ENCODE measurements at places on chromosomes 4 and X. TPM values are rescaled to one million over a fixed set of nuclear protein-coding genes. Genes with fewer than 3 reads are reported as not detected.

Gene SLC25A31
- total RNA-seq = not detected

Gene CXCL5
- 2.0 TPM for total RNA-seq

Gene DSPP
- not detected for total RNA-seq

Gene RBM10
- 37.5 TPM for total RNA-seq

Gene CT45A3
- not detected for total RNA-seq

Gene NEUROG2
- not detected for total RNA-seq

Gene SHROOM3
- not detected for total RNA-seq

Gene TFE3
- 57.5 TPM for total RNA-seq

Gene JADE1
- 48.9 TPM for total RNA-seq

Gene ITGB1BP2
- 2.4 TPM for total RNA-seq

Gene MAGEA12
- total RNA-seq = not detected

Gene CDX4
- not detected for total RNA-seq

Gene FRMPD4
- total RNA-seq = not detected

Gene AASDH
- 9.6 TPM for total RNA-seq

Gene SRPK3
- total RNA-seq = not detected

Gene BEX2
- total RNA-seq = 11.6 TPM

Gene GSPT2
- 8.0 TPM for total RNA-seq

GRCh38 chr4:139470997-139471665 lies 17.2 kb downstream of the RAB33B start:
- peaks cover 4% of the 10 kb centered on the region for H3K4me1 ChIP-seq
- DNase-seq = no peak
- H3K27me3 ChIP-seq = no peaks in the 10 kb centered on the region
- no peak overlapping the region for H3K27ac ChIP-seq

- no peak overlapping the region for H3K27ac ChIP-seq
- H3K36me3 ChIP-seq = no peaks in the 10 kb centered on the region
- H3K4me3 ChIP-seq = no peak overlapping the region
- H3K27me3 ChIP-seq = no peaks in the 10 kb centered on the region
Measured at GRCh38 chr4:170497112-170497511, 407.4 kb upstream of the AADAT start.

DNA sequence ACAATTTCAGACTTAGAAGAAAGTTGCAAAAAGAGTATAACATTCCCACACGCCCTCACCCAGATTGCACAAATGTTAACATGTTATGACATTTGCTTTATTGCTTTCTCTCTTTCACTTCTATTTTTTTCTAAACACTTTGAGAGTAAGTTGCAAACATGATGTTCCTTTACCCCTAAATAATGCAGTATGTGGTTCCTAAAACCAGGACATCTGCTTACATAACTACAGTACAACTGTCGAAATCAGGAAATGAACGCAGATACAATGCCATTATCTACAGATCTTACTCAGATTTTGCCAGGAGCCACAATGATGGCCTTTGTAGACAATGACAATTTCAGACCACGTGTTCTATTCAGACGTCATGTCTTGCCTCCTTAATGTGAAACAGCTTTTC lies 22.4 kb downstream of the SH3TC1 start:
- peaks cover 20% of the 10 kb centered on the region for H3K4me1 ChIP-seq
- H3K27me3 ChIP-seq = no peaks in the 10 kb centered on the region
- H3K4me3 ChIP-seq = no peak overlapping the region
- H3K27ac ChIP-seq = peak overlapping the region; percentile 49
- peak; percentile 73 for DNase-seq
- H3K36me3 ChIP-seq = peaks cover 37% of the 10 kb centered on the region

- H3K4me1 ChIP-seq = no peaks in the 10 kb centered on the region
- H3K27ac ChIP-seq = no peak overlapping the region
- H3K36me3 ChIP-seq = no peaks in the 10 kb centered on the region
- no peak for DNase-seq
- no peaks in the 10 kb centered on the region for H3K27me3 ChIP-seq
Measured at GRCh38 chrX:20361890-20362262, 95.2 kb upstream of the RPS6KA3 start.

GRCh38 chrX:825991-826390 lies 195.4 kb downstream of the SHOX start:
- no peak overlapping the region for H3K27ac ChIP-seq
- no peaks in the 10 kb centered on the region for H3K4me1 ChIP-seq
- H3K36me3 ChIP-seq = no peaks in the 10 kb centered on the region

DNA sequence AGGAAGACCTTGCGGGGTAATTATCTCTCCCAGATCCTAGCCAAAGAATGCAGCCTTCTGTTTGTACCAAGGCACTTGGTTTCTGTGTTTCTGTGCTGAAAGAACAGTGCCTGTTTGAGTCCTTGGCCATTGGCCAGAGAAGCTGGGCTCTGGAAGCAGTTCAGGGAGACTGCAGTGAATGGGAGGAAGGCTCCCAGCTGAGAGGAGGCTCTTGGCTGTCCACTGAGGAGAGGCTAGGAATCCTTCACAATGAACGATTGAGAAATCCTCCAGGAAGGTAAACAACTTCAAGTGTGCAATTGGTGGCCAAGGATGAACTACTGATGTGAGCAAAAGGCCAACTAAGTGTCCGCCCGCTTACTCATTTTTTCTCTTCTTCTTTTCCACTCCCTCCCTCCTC lies 61.3 kb downstream of the HS3ST1 start:
- no peak for DNase-seq
- H3K36me3 ChIP-seq = no peaks in the 10 kb centered on the region

GRCh38 chrX:120311727-120312063 lies 434 bp upstream of the TMEM255A start:
- peaks cover 34% of the 10 kb centered on the region for H3K4me1 ChIP-seq
- H3K27me3 ChIP-seq = peaks cover 5% of the 10 kb centered on the region
- no peaks in the 10 kb centered on the region for H3K36me3 ChIP-seq
- no peak overlapping the region for H3K4me3 ChIP-seq
- no peak for DNase-seq

DNA sequence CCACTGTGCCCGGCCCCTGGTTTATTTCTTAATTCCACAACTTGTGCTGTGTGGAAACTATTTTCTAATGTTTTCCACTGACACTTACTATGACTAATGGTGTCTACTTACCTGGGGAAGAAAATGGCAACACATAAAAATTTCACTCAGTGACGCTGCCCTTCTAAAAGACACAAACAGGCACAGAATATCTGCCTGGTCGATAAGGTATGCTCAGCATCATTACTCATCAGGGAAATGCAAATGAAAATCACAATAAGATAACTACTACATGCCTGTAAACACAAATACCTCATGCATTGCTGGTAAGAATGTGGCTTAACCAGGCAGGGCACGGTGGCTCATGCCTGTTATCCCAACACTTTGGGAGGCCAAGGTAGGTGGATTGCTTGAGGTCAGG lies 61.6 kb downstream of the UBE2K start:
- H3K4me3 ChIP-seq = no peak overlapping the region
- peaks cover 33% of the 10 kb centered on the region for H3K36me3 ChIP-seq

GRCh38 chr4:180655886-180656285 lies 1587.3 kb upstream of the TENM3 start:
- H3K4me3 ChIP-seq = no peak overlapping the region
- H3K36me3 ChIP-seq = no peaks in the 10 kb centered on the region
- no peaks in the 10 kb centered on the region for H3K4me1 ChIP-seq

DNA sequence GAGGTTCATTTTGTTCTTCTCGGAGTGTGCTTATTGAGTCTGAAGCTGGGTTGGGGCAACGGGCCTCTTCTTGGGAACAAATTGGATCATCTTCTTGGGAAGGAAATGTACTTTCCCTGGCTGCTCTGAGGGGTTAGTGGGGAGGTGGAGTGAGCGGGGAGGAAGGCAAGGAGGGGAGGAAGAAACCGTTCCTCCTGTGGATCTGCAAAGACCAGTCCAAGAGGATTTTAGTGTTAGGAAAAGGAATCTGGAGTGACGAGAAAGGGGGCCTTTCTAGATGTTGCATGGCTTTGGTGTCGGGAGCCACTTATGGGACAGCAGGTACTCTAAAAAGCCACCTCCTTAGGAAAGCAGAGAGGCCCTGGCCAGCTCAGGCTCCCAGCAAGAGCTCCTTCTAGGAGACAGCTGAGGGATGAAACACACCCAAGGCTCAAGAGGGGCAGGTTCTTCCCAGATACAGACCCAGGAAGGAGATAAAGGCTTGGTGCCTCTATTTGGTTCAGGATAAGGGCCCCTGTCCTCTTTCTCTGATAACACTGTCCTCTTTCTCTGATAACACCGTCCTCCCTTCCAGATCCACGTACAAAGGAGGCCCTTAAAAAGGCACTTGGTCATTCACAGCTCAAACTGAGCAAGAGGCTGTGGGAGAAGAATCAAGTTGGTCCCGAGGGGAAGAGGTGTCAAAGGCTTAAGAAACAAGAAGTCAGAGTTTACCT lies 451 bp downstream of the SOD3 start:
- no peak for DNase-seq
- H3K27ac ChIP-seq = no peak overlapping the region
- peaks cover 2% of the 10 kb centered on the region for H3K27me3 ChIP-seq
- H3K4me1 ChIP-seq = no peaks in the 10 kb centered on the region
- no peaks in the 10 kb centered on the region for H3K36me3 ChIP-seq
- H3K4me3 ChIP-seq = no peak overlapping the region

- no peaks in the 10 kb centered on the region for H3K27me3 ChIP-seq
- H3K4me3 ChIP-seq = no peak overlapping the region
- DNase-seq = no peak
Measured at GRCh38 chr4:46886711-46887110, 22.3 kb downstream of the COX7B2 start.

GRCh38 chr4:83993774-83994173 lies 457.9 kb downstream of the GPAT3 start:
- DNase-seq = no peak
- H3K36me3 ChIP-seq = no peaks in the 10 kb centered on the region
- no peak overlapping the region for H3K27ac ChIP-seq
- H3K4me1 ChIP-seq = no peaks in the 10 kb centered on the region

GRCh38 chr4:7801001-7801400 lies 138.7 kb downstream of the AFAP1 start:
- H3K4me3 ChIP-seq = no peak overlapping the region
- H3K27ac ChIP-seq = no peak overlapping the region
- H3K4me1 ChIP-seq = no peaks in the 10 kb centered on the region
- H3K36me3 ChIP-seq = no peaks in the 10 kb centered on the region

- DNase-seq = no peak
- H3K4me1 ChIP-seq = no peaks in the 10 kb centered on the region
- H3K4me3 ChIP-seq = no peak overlapping the region
- H3K27ac ChIP-seq = peak overlapping the region; percentile 20
Measured at GRCh38 chr4:26287756-26288155, 33.1 kb upstream of the RBPJ start.

GRCh38 chr4:152094970-152095700 lies 334.3 kb upstream of the GATB start:
- no peaks in the 10 kb centered on the region for H3K36me3 ChIP-seq
- peaks cover 28% of the 10 kb centered on the region for H3K4me1 ChIP-seq
- no peak overlapping the region for H3K4me3 ChIP-seq
- no peak for DNase-seq

GRCh38 chr4:139144161-139144859 lies 32.7 kb downstream of the ELF2 start:
- H3K4me3 ChIP-seq = no peak overlapping the region
- H3K4me1 ChIP-seq = peaks cover 13% of the 10 kb centered on the region
- no peak overlapping the region for H3K27ac ChIP-seq
- peak; percentile 4 for DNase-seq
- no peaks in the 10 kb centered on the region for H3K36me3 ChIP-seq
- no peaks in the 10 kb centered on the region for H3K27me3 ChIP-seq

- no peak for DNase-seq
- no peaks in the 10 kb centered on the region for H3K27me3 ChIP-seq
- H3K4me3 ChIP-seq = no peak overlapping the region
- no peaks in the 10 kb centered on the region for H3K36me3 ChIP-seq
Measured at GRCh38 chr4:85696661-85697060, 221.7 kb downstream of the ARHGAP24 start.

DNA sequence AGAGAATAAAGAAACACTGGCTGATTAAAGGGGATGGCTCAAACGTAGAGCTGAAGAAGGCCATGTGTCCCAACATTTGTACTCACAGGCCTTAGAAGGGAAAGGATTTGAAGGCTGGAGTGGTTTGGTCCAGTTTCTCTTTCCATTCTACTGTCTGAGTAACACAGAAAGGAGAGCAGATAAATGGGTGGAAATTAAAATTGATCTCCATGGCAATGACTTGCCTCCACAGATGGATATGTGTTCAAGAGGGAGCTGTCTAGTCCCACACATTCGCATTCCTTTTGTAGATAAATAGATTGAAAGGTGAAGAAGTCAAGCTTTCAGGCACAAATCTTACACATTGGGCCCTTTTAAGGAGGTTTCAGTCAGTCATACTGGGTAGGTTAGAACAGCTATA lies 74.6 kb downstream of the DOCK11 start:
- H3K27ac ChIP-seq = no peak overlapping the region
- no peak for DNase-seq
- H3K4me1 ChIP-seq = no peaks in the 10 kb centered on the region
- peaks cover 52% of the 10 kb centered on the region for H3K36me3 ChIP-seq
- no peaks in the 10 kb centered on the region for H3K27me3 ChIP-seq

- no peaks in the 10 kb centered on the region for H3K27me3 ChIP-seq
- H3K27ac ChIP-seq = peak overlapping the region; percentile 88
- H3K4me3 ChIP-seq = peak overlapping the region; percentile 39
- peaks cover 7% of the 10 kb centered on the region for H3K36me3 ChIP-seq
Measured at GRCh38 chrX:40644821-40645358, 2.5 kb downstream of the CXorf38 start.

DNA sequence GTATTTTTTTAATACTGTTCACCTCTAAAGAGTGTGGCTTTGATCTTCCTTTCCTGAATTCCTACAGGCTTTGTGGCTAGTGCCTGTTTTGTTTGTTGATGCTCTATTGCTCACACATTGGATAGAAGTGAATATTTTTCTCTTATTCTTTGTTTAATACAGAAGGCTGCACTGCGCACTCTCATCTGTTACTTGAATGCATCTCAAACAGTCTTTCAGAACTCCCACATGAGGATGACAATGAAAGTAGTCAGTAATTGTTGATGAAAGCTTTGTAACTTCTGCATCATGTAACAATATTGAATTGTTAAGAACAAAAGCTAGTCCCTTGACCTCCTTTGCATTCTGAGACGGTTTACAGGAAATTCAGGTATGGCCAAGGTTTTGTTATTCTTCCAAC lies 29.1 kb upstream of the GALNT7 start:
- no peaks in the 10 kb centered on the region for H3K4me1 ChIP-seq
- no peak overlapping the region for H3K4me3 ChIP-seq
- no peak for DNase-seq
- no peak overlapping the region for H3K27ac ChIP-seq
- H3K36me3 ChIP-seq = no peaks in the 10 kb centered on the region
- H3K27me3 ChIP-seq = no peaks in the 10 kb centered on the region

DNA sequence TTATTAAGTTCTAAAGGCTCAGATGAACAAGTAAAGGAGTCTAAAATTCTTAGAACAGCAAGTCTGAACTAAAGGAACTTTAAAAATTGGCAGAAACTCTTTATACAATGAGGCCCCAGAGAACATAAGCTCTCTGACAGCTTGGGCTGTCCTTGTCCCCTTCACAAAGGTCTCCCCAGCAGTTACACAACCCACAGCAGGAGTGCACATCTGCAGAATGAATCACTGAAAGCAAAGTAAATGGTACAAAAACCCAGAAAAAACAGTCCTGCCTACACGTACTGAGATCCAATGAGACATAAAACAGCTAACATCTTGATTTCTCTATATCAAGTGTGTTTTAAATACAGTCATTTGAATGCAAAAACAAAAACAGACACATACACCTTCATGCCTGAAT lies 18.7 kb downstream of the RBBP7 start:
- no peaks in the 10 kb centered on the region for H3K4me1 ChIP-seq
- no peak for DNase-seq

- no peak overlapping the region for H3K27ac ChIP-seq
- H3K27me3 ChIP-seq = no peaks in the 10 kb centered on the region
- H3K4me1 ChIP-seq = no peaks in the 10 kb centered on the region
- H3K36me3 ChIP-seq = no peaks in the 10 kb centered on the region
- no peak overlapping the region for H3K4me3 ChIP-seq
Measured at GRCh38 chr4:139961344-139961946, 192.5 kb downstream of the MAML3 start.

Data from natural killer cell (primary cell).